RCC 7860 (cell line): ENCODE measurements at places on chromosomes 6 and 20.

DNA sequence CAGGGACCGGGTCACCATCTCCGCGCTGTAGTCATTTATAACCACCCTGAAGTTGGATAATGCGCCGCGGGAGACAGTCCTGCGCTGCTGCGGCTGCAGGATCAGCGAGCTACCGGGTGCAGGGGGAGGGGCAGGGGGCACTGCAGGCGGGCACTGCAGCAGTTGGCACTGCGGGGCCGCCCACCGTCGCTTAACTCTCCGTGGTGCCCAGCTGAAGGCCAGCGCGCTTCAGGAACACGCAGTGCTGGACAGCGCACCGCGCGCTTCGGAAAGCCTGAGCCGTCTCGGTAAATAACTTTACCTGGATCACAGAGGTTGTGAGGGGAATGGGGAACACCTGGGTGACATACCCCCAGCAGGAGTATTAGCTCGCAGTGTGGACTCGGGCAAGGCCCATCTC lies 12.4 kb upstream of the LRFN2 start:
- DNase-seq = no peak

DNA sequence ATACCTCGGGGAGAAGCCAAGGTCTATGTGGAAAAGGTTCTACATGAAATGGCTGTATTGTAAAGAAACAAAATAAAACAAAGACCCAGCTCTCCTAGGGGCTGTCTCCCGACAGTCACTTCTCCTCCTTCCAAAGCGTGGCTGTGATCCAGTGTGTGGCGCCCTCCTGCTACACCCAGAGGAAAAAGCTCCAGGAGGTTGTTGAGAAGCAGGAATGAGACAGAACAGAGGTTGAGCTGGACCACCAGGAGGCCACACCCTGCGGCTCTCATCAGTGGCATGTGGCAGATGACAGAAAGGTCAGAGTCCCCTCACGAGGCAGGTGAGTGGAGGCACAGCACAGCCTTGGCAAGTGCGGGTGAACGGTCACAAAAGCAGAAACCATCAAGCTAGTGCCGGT lies 236.0 kb downstream of the TBXT start:
- DNase-seq = no peak

GRCh38 chr6:36104836-36105235 lies 25.5 kb upstream of the MAPK13 start:
- no peak for DNase-seq

DNA sequence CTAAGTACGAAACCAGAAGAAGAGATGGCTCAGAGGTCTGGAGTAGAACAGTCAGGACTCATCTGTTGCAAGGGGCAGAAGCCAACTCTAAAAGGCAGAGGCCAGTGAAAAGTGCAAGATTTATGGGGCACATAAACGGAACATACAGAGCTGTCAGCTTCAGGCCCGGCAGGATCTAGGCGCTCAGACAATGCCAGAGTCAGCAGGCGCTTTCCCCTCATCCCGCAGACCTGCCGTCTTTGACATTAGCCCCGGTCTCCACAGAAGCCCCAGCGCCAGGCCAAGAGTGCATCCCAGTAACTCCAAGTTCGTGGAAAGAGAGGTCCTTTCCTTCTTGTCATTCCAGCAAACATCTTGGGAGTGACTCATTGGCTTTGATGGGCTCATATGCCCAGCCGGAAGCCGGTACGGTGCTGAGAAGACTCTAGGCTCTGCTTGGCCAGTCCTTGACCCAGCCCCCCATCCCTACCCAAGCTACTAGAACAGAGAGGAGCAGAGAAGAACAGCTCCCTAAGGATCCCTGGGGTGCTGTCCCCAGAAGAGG lies 260.9 kb downstream of the TAF4 start:
- no peak for DNase-seq

GRCh38 chr20:14604143-14604542 lies 266.7 kb upstream of the FLRT3 start:
- no peak for DNase-seq

DNA sequence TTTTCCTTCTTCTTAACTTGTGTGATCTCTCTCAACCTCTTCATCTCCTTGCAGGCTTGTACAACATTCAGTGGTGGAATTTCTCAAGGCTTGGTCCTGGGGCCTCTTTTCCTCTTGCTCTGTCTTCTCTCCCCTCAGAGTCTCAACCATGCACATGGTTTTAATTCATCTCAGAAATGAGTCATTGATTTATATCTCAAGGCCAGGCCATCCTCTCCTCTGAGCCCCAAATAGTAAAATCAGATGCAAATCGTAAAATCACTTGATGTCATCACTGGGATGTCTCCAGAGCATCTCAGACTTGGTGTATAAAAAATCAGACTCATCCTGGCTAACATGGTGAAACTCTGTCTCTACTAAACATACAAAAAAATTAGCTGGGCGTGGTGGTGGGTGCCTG lies 85.0 kb downstream of the FNDC1 start:
- DNase-seq = no peak

DNA sequence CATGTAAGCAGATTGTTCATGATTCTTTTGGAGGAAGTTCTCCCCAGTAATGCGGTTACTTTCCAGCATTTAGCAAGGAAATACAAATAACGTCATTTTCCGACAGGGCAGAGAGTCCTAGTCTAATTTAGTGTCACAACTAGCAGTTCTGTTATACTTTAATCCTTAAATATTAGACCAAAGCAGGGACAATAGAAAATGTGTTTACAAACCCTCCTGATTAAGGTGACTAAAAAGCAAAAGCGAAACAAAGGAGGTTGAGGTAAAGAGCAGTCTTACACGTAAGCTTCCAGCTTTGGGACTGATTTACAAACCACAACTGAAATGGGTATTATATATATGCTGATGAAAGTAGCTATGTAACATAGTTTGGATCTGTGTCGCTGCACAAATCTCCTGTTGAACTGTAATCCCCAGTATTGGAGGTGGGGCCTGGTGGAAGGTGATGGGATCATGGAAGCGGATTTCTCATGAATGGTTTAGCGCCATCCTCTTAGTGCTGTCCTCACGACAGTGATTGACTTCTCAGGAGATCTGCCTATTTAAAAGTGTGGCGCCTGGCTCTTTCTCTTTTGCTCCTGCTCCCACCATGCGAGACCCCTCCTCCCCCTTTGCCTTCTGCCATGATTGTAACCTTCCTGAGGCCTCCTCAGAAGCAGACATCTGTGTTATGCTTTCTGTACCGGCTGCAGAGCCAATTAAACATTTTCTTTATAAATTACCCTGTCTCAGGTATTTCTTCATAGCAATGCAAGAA lies 81.9 kb downstream of the PLCB1 start:
- no peak for DNase-seq

DNA sequence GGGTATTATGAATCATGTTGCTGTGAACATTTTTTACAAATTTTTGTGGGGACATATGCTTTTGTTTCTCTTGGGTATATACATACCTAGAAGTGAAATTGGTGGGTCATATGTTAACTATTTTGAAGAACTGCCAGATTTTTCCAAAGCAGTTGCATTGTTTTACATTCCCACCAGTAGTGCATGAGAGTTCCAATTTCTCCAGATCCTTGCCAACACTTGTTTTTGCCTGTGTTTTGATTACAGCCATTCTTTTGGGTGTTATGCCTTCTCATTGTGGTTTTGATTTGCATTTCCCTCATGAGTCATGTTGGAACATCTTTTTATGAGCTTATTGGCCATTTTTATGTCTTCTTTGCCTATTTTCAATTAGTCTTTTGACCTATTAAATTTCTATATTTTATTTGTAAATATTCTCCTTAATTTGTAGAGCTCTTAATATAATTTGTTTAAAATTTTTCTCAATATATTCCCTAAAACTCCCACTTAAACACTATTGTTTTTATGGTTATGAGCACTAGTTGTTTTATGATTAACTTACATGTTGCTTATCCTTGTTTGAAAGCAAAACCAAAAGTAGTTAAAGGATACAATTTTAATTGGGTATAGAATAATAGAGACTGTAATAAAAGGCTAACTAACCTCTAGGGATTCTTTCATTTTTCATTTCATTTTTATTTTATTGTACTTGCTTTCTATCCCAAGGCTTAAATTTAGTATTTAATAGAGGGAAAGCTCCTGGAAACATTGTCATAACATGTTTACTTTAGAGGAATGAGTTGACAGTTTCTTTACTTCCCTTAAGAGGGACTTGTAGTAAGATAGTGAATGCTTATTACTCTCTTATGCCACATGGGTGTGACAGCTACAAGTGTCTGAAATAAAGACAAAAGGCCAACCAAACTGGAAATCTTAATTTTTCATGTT lies 5.5 kb downstream of the UBR2 start:
- peak; percentile 34 for DNase-seq

DNA sequence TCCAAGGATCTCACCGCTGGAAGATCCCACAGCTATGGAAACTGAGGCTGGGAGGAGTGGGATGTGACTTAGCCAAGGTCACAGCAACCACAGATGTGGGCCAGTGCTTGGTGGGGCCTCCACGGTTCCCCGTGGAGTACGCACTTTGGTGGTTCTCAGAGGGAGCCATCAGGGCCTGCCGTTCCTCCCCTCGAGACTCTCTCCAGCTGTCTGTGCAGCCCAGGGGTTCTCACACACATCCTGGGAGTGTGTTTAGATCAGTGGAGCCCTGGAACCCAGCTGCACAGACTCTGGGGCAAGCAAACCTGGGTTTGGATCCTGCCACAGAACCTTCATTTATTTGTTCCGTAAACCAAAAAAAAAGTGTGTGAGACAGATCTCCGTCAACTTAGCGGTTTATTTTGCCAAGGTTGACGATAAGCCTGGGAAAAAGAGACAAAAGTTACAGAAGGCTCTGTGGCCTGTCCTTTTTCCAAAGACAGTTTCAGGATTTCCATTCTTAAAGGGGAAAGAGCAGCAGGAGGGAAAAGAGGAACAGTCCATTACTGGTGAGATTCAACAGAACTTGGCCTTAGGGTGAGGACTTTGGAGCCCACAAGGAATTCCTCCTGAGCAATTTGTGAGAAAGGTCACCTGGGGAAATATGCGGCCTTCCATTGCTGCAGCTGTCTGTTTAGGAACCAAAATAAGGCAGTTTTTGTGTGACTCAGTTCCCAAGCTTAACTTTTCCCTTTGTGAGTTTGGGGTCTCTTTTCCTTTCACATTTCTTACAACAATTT lies 13.6 kb upstream of the MYMX start:
- no peak for DNase-seq

DNA sequence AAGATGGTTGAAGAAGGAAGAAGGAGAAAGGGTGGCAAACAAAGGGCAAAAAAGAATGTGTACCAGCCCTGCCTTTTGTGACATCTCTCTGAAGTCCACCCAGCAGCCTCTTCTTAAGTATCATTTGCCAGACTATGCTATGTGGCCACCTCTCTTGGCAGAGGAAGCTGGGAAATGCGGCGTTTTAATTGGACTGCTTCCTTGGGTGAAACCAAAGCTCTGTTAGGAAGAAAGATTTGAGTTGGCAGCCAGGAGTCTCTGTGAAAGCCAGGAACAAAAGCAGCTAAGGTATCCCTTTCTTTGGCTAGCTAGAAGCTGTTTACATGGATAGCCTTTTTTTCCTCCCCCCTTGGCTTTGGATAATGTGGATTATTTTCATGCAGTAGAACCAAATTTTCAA lies 67.5 kb upstream of the GTSF1L start:
- no peak for DNase-seq

- DNase-seq = no peak
These were observed 85.0 kb upstream of the LOC128125822 start for GRCh38 chr6:63487103-63487813.

DNA sequence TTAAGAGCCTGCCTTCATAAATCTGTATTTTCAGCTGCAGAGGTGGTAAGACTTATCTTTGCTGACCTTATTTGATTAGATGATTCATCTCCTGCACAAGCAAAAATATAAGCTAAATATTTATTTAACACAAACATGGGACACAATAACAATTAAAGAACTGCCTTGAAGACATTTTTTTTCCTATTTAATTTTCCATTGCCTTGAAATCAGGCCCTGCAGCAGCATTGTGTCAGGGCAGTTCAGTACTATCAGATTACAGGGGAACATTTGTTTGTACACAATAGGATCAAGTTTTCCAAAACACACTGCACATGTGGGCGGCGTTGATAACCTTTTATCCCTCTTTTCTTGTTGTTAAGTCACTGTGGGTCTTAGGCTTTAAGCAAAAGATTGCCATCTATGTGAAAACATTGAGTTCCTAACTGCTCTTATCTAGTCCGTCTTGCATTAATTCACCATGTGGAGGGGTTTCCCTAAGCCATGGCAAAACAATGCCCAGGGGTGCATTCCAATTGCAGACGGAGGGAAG lies 7.4 kb downstream of the ADGRF5 start:
- DNase-seq = no peak

DNA sequence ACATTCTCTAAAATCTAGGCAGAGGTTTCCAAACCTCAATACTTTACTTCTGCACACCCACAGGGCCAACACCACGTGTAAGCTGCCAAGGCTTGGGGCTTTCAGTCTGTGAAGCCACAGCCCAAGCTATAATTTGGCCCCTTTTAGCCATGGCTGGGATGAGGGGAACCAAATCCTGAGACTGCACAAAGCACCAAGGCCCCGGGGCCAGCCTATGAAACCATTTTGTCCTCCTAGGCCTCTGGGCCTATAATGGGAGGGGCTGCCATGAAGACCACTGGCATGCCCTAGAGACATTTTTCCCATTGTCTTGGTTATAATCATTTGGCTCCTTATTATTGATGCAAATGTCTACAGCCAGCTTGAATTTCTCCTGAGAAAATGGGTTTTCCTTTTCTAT lies 513.0 kb upstream of the ADGRB3 start:
- no peak for DNase-seq

- DNase-seq = no peak
These were observed 506.6 kb downstream of the RNF144B start for GRCh38 chr6:18893540-18894269.

DNA sequence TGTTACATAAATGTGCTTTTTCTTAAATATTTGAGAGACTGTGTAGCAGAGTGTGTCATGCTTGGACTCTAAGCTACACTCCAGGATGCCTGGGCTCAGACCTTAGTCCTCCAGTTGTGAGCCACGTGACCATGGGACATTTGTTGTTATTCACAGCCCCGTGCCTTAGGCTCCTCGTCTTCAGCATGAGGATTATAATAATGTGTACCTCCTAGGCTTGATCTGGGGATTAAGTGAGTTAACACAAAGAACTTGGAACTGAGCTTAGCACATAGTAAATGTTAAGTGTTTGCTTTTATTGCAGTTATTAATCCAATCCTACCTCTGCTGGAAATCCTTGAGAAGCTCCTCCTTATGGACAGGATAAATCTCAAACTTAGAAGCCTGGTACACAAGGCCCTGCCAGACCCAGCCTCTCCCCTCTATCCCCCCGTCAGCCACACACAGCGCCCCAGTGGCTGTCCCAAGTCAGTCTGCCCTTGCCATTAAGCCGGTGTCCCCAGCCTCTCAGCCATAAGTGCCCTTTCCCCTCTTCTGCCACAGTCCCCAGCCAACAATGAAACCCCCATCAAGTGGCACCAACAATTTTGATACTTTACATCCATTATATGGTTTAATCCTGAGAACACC lies 177.5 kb downstream of the TMEM242 start:
- no peak for DNase-seq
